Kidney epithelial cell (primary cell): ENCODE measurements at places on chromosomes 11 and 22. TPM values are rescaled to one million over a fixed set of nuclear protein-coding genes. Genes with fewer than 3 reads are reported as not detected.

GRCh38 chr11:19183646-19184045 is 18.1 kb downstream of the CSRP3 start:
- DNase-seq: no peak

PIWIL4 gene
- 1.8 and 3.7 TPM in 2 replicates for total RNA-seq

FKBP2 gene
- total RNA-seq: 61.1 and 110 TPM in 2 replicates

DNA sequence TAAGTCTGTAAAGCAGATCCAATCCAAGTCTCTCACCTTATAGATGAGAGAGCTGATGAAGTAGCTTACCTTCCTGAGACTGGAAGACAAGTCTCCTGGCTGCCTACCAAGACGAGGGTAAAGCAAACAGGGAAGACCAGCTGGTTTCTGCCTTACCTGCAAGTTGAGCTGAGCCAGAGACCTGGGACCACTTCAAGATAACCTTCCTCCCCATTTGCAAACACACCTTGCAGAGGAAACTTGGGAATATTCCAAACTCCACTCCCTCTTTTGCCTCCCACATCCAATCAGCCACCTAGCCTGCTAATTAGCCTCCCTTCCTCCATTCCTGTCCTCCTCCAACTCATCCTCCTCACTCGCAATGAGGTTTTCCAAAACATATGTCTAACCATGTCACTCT is 23.4 kb upstream of the ROBO3 start:
- DNase-seq: no peak

- peak; percentile 42 for DNase-seq
Measured at GRCh38 chr22:33105501-33105911, 47.3 kb upstream of the SYN3 start.

GRCh38 chr11:29361369-29361768 is 655.5 kb downstream of the KCNA4 start:
- DNase-seq: no peak

DNA sequence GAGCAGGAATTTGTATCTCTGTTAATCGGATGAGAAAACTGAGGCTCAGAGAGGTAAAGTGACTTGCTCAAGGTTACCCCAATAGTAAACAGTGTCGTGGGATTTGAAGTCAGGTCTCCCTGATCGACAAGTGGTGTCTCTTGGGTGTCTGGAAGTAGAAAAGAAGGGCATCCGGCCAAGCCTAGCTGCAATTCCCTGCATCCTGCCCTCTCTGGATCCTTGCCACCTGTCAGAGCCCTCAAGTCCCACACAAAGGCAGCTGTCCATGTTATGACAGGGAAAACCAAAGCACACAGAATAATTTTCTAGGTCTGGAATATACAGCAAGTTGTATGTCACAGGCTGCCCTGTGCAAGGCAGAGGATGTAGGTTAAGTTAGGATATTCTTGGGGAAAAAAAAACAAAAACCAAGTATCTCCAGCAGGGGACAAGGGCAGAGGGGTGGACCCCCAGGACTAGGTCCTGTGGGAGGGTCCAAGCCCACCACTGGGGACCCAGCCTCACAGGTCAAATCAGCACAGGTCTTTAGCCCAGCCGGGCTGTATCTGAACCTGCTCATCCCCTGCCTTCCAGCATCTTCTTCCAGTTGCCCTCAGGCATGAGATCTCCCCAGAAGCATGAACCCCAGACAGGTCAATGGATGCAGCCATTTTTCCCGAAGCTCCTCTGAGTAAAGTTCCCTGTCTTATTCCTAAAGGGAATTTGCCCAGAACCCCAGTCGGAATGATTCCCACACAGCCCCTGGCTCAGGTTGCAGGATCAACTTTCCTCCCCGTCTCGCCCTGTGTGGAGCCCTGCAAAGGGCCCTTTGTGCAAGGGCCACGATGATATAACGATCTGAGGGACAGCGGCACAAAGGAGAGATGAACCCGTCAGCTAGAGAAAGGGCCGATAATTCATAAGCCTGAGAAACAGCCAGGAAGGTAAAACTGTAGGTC is 15.0 kb downstream of the USH1C start:
- DNase-seq: no peak

DNA sequence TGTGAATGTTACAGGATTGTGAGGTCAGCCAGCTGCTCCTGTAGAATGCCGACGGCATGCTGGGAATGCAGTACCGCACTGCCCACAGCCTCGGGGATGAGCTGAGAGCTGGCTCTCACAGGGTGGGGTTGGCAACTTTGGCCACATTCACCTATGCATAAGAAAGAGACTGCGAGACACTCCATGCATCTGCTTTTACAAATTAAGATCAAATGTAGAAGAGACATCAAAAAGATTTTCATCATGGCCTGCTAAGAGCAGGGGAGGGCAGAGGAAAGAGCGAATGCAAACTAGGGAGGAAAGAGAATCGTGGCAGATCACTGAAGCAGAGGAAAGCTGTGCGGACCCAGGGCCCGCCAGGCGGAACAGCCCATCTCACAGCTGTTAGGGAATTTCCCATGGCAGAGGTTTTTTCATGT is 49.8 kb upstream of the SPATA19 start:
- DNase-seq: no peak
